ENCODE measurements at places on chromosomes 4 and X.

- DNase-seq = no peak
Observed at GRCh38 chr4:154471032-154471431, 20.6 kb downstream of the DCHS2 start.

DNA sequence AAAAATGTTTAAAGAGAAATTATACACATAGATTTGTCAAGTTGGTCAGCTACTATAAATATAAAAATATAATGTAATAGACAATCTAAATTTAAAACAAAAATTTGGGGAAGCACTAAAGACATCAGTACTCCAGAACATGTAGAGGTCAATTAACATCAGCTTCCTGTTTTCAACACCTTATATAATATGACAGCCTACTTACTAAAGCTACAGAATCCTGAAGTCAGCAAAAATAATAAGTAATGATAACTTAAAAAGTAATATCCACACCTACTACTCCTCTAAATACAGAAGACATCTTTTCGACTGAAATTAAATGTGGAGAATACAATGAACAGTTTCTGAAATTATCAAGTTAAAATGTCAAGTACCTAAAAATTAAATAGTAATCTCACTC, 118.6 kb downstream of the LRBA start:
- DNase-seq = no peak

GRCh38 chr4:83107631-83108030, 6.9 kb downstream of the PLAC8 start:
- no peak for DNase-seq

GRCh38 chr4:157587681-157588423, 367.3 kb downstream of the GRIA2 start:
- no peak for DNase-seq

- DNase-seq = no peak
Observed at GRCh38 chr4:137509855-137510282, 22.4 kb downstream of the PCDH18 start.

GRCh38 chr4:5793514-5793913, 82.5 kb downstream of the EVC start:
- no peak for DNase-seq

Data from amniotic stem cell (primary cell).